ENCODE measurements at places on chromosomes 3 and 15.

GRCh38 chr3:126337980-126338651 is 19.1 kb downstream of the KLF15 start:
- no peak for DNase-seq

DNA sequence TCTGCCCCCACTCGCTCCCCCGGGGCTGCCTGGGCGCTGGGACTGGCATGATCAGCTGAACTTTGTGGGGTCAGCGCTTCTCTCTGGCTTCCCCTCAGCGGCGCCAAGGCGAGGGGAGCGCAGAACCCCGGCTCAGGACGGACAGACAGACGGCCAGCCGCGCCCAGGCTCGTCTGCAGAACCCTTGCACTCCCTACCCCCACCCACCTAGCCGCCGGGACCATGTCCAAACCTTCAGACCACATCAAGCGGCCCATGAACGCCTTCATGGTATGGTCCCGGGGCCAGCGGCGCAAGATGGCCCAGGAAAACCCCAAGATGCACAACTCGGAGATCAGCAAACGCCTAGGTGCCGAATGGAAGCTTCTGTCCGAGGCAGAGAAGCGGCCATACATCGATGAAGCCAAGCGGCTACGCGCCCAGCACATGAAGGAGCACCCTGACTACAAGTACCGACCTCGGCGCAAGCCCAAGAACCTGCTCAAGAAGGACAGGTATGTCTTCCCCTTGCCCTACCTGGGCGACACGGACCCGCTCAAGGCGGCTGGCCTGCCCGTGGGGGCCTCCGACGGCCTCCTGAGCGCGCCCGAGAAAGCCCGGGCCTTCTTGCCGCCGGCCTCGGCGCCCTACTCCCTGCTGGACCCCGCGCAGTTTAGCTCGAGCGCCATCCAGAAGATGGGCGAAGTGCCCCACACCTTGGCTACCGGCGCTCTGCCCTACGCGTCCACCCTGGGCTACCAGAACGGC is 621 bp downstream of the SOX14 start:
- no peak for DNase-seq

GRCh38 chr15:75431270-75431669 is 20.2 kb downstream of the SIN3A start:
- no peak for DNase-seq

DNA sequence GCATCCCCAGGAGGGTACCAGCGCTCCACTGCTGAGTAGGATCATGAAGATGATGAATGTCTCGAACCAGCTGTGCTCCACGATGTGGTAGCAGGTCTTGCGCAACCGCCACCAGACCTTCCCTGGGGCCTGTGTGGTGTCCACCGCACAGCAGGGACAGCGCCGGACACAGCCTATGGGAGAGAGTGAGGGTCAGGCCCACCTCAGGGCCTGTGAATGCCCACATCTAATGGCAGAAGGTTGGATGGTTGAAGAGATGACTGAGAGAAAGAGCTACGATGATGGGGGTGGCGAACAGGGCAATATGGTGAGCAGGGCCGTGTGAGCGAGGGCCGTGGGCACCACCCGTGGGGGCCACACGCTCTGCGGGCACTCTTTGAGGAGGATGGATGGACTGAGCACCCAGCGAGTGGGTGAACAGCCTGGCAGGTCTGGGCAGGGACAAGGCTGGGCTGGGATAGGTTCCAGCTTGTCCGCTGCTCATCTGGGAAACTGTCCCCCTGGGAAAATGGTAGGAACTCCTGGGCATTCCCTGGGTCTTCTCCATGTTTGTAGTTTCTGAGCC is 74.1 kb downstream of the SCN5A start:
- DNase-seq = no peak

DNA sequence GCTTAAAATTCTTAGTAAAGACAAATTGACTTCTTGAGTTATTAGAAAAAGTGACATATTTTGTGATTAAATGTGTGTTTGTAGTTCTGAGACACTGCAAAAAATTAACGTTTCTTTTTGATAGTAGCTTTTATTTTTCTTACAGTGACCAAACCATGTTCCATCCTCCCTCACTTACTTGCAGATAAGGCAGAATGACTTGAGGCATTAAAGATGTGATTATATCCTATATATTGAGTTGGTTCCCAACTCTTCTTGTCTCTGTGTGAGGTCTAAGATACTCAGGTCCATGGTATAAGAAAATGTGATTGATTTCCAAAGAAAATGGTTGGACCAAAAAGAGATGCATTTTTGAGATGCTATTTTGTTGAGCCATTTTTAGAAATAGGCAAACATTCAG is 238.3 kb upstream of the NR2F2 start:
- DNase-seq = no peak

GRCh38 chr3:135513106-135514059 is 452.1 kb upstream of the PPP2R3A start:
- no peak for DNase-seq

DNA sequence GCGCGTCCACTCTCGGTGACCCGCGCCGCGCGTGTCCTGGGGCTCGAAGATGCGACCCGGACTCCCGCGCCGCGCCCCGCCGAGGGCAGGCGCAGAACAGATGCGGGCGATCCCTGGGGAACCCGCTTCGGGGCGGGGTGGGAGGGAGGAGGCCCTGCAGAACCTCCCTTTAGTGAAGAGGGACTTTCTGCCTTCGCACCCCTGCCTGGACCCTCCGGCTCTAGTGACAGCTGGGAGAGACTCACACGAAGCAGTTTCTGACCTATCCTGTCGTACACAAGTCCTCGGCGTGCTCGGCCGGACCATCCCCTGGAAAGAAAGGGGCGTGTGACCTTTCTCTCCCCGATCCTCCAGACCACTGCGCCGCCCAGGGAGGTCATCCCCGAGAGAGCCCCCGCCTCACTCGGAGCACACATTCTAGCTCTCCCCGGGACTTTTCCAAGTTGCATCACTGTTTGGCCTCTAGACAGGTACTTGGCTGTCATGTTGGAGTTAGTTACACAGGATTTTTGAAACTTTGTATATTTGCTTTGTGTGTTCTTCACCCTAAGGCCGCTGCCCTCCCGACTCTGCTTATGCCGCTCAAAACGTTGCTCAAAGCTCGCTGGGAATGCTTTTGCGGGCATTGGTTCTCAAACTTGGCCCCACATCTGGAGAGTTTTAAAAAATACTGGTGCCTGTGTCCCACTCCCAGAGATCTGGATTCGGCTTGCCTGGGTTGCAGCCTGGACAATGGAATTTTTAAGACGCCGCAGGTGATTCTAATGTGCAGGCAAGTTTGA is 582 bp downstream of the CGNL1 start:
- no peak for DNase-seq

- DNase-seq = no peak
Measured at GRCh38 chr15:78224023-78224411, 10.3 kb downstream of the ACSBG1 start.

GRCh38 chr3:10688126-10688525 is 127.9 kb upstream of the SLC6A11 start:
- DNase-seq = no peak
